ENCODE measurements at places on chromosomes 13 and 19.

DNA sequence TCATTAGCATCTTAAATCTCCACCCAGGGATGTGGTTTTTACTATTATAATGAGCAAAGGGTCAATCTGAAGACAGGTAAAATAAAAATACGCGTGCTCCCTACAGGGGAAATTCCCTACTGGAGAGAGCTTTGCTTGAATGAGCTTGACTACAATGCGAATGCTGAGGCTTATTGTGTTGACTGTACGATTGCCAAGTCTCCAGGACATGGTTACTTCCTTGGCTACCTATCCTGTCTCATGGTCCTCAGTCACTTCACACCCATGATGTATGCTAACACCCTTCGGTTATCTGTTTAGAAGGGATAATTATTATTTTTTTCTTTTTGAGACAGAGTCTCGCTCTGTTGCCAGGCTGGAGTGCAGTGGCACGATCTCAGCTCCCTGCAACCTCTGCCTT, 61.7 kb downstream of the ZNF627 start:
- no peak for DNase-seq

DNA sequence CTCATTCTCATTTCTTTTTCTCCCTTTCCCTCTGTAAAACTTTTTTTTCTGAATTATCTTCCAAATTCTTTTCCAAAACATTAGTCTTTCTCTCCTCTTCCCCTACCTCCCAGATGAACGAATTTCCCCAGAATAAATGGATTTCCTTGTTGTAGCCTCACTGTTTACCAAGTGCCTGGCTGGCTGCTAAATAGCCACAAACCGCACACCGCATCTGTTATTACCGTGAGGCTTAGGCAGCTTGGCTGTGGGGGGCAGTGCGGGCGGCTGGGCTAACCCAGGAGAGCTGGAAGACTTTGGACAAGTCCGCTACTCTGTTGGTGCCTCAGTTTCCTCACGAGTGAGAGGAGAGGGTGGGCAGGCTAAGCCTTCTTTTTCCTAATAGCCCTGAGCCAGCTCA, 10.7 kb downstream of the IL17D start:
- no peak for DNase-seq

DNA sequence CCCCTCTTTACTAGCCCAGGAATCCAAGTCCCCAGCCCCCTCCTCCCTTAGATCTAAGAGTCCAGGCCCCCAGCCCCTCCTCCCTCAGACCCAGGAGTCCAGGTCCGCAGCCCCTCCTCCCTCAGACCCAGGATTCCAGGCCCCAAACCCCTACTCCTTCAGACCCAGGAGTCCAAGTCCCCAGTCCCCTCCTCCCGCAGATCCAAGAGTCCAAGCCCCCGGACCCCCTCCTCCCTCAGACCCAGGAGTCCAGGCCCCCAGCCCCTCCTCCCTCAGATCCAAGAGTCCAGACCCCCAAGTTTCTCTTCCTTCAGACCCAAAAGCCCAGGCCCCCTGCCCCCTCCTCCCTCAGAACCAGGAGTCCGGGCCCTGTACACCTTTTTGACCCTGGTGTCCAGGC, 11.5 kb downstream of the SPACA6 start:
- DNase-seq: no peak

GRCh38 chr13:80873589-80873988, 532.7 kb upstream of the SPRY2 start:
- DNase-seq: no peak

DNA sequence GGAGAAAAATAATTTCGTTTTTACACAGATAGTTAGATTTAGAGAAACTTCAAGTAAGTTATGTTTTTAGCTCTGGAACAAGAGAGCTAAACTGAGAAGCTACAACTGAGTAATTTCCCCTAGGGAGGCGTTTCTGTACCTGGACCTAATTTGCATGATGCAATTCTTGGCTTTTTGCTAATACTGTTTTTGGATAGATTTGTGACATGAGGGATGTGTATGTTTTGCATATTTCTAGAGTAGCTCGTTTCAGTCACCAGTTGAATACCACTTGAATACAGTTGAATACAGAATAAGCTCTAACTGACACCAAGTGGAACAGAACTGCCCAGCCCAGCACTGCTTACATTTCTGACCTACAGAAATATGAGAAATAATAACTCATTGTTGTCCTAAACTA, 1227.9 kb upstream of the SPRY2 start:
- DNase-seq: no peak
